Activated naive CD8-positive, alpha-beta T cell treated with anti-CD3 and anti-CD28 coated beads, Interleukin-2, amount 50 U/mL, for 24 hours (primary cell): ENCODE measurements at places on chromosomes 2 and 18.
A peak's percentile ranks its signal among the peaks of the same experiment; 100 is the strongest.

- H3K4me1 ChIP-seq, result no peaks in the 10 kb centered on the region
- no peak for DNase-seq
- H3K4me3 ChIP-seq, result no peak overlapping the region
- H3K36me3 ChIP-seq, result no peaks in the 10 kb centered on the region
- H3K27ac ChIP-seq, result no peak overlapping the region
Measured at GRCh38 chr2:72024451-72025175, 123.0 kb downstream of the CYP26B1 start.

DNA sequence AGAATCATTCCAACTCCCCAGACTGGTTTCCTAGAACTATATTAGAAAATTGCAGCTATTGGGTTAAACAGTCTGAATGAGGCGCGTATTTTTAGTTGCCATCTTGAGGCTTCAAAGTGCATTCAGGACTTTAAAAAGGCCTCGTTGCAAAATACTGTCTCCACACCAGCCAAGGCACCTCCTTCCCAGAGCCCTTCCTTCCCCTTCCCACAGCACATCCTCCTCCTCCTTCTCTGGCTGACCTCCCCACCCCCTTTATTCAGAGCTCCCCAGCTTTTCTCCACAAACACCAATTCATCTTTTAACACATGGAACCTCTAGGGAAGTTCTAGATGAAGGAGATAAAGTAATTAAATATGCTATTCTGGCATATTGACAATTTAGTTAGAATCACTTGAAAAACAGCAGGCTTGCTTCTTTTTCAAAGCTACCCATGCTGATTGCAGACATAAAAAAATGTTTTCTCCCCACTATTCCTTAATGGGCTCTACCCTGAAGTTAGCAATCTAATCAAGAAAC lies 90.3 kb downstream of the RTP5 start:
- no peak overlapping the region for H3K4me3 ChIP-seq
- peaks cover 2% of the 10 kb centered on the region for H3K36me3 ChIP-seq
- no peaks in the 10 kb centered on the region for H3K27me3 ChIP-seq
- peaks cover 15% of the 10 kb centered on the region for H3K4me1 ChIP-seq
- no peak for DNase-seq
- H3K27ac ChIP-seq, result no peak overlapping the region

DNA sequence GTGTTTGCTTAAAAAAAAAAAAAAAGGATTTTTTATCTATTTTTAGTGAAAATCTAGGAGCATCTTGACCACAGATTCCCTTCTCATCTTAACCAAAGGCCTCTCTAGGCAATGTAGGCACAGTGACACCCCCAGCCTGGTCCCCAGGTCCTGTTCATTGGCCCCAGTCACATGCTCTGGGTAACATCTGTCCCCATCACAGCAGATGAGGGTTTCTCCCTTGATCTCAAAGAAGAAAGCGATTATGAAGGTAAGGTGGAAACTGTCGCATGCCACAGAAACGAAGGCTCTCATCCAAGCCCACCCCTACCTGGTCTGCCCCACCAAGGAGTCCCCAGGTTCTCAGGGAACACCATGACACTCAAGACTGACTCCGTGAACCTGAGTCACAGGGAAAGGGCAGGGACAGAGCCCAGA lies 4.7 kb downstream of the HS6ST1 start:
- peak; percentile 1 for DNase-seq
- H3K27ac ChIP-seq, result no peak overlapping the region
- H3K4me1 ChIP-seq, result peaks cover 48% of the 10 kb centered on the region
- H3K4me3 ChIP-seq, result no peak overlapping the region
- H3K36me3 ChIP-seq, result peaks cover 6% of the 10 kb centered on the region

DNA sequence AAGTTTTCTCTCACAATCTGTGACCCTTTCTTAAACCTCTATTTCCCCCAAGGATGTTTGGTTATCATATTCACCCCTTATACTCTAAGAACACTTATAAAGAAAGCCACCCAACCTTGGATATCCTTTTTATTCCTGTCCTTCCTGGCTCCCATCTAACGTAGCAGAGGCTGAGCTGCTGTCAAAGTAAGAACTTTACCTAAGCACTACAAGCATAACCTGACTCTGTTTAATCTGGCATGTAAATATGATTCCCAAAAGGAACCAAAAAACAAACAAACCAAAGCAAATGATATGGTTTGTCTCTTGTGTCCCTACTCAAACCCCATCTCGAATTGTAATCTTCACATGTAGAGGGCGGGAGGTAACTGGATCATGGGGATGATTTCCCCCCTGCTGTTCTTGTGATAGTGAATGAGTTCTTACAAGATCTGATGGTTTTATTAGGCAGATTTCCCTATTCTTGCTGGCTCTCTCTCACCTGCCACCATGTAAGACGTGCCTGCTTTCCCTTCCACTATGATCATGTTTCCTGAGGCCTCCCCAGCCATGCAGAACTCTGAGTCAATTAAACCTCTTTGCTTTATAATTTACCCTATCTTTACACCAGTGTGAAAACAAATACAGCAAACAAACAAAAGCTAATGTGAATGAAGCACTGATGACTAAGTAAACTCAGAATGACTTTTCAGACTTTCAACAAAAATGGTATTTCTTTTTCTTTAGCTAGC lies 72.7 kb upstream of the SPOPL start:
- H3K4me1 ChIP-seq, result peaks cover 5% of the 10 kb centered on the region
- H3K27me3 ChIP-seq, result no peaks in the 10 kb centered on the region
- no peak overlapping the region for H3K27ac ChIP-seq
- no peak overlapping the region for H3K4me3 ChIP-seq
- DNase-seq, result no peak

- DNase-seq, result no peak
- no peak overlapping the region for H3K27ac ChIP-seq
- H3K4me1 ChIP-seq, result no peaks in the 10 kb centered on the region
Measured at GRCh38 chr2:32788114-32788513, 158.6 kb upstream of the LTBP1 start.

DNA sequence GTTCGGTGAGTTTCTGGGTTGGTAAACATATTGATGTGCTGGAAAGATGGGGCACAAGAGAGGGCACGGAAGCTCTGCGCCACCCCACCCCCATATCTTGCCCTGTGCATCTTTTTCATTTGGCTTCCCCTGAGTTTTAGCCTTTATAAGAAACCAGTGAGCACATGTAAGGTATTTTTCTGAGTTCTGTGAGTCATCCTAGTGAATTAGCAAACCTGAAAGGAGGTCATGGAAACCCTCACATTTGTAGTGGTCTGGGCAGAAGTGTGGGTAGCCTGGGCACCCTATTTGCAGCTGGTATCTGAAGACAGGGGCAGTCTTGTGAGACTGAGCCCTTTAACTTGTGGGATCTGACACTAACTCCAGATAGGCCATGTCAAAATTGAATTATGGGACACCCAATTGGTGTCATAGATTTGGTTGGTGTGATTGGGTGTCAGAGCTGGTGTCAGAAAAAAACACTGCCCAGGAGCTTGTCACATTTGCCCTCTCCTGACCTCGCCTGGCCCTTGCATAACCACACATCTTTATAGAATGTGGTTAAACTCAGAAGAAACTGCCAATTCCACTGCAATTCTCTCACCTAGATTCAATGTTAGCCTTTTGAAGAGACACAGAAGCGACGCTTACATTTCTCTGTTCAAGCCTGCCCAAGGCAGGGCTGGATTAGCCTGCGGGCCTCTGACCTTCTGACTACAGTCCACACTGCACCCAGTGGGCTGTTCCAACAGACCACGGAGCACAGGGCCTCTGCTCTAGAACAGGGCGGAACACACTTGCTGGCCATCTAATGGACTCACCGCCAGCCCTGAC lies 12.0 kb upstream of the GALM start:
- H3K27ac ChIP-seq, result peak overlapping the region; percentile 84
- DNase-seq, result peak; percentile 74

DNA sequence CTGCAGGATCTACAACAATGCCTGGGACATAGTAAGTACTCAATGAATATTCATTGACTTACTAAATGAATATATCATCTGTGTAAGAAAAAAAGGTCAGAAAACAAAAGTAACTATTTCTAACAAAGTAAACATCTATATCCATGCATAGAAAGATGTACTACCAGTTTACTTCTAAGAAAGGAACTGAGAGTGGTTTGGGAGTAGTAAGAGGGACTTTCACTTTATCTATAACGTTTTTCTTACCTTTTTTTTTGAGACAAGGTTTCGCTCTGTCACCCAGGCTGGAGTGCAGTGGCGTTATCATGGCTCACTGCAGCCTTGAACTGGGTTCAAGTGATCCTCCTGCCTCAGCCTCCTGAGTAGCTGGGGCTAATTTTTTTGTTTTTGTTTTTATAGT lies 25.7 kb downstream of the DHX57 start:
- no peak overlapping the region for H3K4me3 ChIP-seq
- no peaks in the 10 kb centered on the region for H3K27me3 ChIP-seq
- no peaks in the 10 kb centered on the region for H3K4me1 ChIP-seq
- DNase-seq, result no peak

DNA sequence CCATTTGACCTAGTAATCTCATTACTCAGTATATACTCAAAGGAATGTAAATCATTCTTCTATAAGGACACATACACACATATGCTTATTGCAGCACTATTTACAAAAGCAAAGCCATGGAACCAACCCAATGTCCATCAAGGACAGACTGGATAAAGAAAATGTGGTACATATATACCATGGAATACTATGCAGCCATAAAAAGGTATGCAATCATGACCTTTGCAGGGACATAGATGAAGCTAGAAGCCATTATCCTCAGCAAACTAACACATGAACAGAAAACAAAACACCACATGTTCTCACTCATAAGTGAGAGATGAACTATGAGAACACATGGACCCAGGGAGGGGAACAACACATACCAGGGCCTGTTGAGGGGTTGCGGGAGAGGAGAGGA lies 214.5 kb downstream of the NBAS start:
- no peaks in the 10 kb centered on the region for H3K27me3 ChIP-seq
- no peak for DNase-seq
- no peak overlapping the region for H3K4me3 ChIP-seq
- H3K36me3 ChIP-seq, result peaks cover 51% of the 10 kb centered on the region
- H3K27ac ChIP-seq, result no peak overlapping the region

GRCh38 chr2:6526093-6526824 lies 339.4 kb downstream of the CMPK2 start:
- no peak overlapping the region for H3K27ac ChIP-seq
- no peaks in the 10 kb centered on the region for H3K27me3 ChIP-seq
- no peaks in the 10 kb centered on the region for H3K4me1 ChIP-seq
- H3K4me3 ChIP-seq, result no peak overlapping the region
